ENCODE measurements at places on chromosomes 5 and 9.

- DNase-seq = no peak
Measured at GRCh38 chr5:6349387-6349786, 29.0 kb downstream of the MED10 start.

- DNase-seq = no peak
Measured at GRCh38 chr5:142823126-142823525, 52.9 kb downstream of the ARHGAP26 start.

GRCh38 chr5:8188874-8189565 is 320.1 kb downstream of the MTRR start:
- DNase-seq = no peak

GRCh38 chr9:20478786-20479185 is 143.5 kb downstream of the MLLT3 start:
- DNase-seq = peak; percentile 33

- DNase-seq = no peak
Measured at GRCh38 chr5:169048181-169049125, 252.5 kb downstream of the SLIT3 start.

GRCh38 chr5:68176802-68177479 is 38.6 kb upstream of the PIK3R1 start:
- no peak for DNase-seq

DNA sequence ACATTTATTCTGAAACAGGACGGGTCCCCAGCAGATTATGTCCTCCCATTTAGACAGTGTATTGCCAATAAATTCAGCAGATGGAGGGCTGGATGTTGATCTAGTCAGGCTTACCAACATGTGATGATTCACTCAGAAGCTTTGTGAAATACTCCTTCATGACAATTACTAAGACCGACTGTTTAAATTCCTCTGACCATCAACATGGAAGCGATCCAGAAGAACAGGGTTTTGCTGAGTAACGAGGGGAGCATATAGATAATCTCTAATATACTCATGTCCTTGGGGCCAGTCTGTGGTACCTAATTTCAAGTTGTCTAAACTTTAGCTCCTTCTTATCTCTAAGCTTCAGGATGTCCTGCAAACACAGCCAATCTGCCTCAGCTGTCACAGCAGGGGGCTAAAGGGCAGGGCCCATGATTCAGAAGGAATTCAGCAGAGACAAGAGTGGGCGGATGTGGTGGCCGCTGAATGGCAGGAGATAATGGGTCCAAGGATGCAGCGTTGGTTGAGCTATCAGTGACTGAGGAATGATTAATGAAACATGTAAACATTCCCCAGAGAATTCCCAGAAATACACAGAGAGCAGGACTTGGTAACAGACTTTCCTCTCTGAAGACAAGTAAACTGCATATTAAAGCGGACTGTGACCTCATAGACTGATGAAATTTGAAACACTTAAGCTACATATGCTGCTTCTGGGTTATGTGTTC is 109.4 kb downstream of the ANKRD55 start:
- peak; percentile 97 for DNase-seq

GRCh38 chr9:95044731-95045508 is 272.6 kb downstream of the FANCC start:
- DNase-seq = no peak

GRCh38 chr9:85215961-85216360 is 525.8 kb downstream of the AGTPBP1 start:
- DNase-seq = peak; percentile 67

DNA sequence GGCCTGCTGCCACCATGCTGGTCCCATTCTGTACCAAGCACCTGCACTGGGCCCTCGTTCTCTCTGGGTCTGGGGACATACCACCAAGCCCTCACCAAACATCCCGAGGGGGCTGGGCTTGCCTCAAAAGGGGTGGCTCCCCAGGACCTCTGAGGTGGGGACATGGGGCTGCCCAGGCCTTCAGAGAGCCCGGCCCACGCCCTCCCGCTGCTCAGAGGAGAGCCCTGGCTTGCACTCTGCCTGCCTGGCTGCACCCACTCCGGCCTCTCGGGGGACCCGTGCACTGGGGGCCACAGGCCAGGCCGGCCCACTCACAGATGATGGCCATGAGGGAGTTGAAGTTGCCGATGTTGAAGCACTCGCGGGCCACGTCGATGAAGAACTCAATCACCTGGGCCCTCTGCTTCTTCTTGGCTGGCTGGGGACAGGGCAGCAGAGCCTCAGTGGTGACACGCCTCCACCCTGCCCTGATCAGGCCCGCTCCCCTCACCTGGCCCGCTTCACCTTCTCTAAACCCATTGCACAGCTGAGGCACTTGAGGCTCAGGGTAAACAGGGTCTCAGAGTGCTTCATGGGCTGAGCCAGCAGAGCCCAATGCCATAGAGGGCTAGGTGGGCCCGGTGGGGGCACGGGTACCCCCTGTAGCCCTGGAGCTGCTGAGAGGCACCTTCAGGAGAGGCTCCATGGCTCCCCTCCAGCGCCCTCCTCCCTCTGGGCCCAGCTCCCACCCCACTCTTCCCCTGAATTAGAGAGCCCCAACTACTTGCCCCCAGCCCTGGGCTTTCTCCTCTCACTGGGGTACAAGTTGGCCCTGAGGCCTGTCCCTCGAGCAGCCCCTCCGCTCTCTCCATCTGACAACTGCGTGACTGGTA is 47.7 kb upstream of the RNF130 start:
- no peak for DNase-seq

DNA sequence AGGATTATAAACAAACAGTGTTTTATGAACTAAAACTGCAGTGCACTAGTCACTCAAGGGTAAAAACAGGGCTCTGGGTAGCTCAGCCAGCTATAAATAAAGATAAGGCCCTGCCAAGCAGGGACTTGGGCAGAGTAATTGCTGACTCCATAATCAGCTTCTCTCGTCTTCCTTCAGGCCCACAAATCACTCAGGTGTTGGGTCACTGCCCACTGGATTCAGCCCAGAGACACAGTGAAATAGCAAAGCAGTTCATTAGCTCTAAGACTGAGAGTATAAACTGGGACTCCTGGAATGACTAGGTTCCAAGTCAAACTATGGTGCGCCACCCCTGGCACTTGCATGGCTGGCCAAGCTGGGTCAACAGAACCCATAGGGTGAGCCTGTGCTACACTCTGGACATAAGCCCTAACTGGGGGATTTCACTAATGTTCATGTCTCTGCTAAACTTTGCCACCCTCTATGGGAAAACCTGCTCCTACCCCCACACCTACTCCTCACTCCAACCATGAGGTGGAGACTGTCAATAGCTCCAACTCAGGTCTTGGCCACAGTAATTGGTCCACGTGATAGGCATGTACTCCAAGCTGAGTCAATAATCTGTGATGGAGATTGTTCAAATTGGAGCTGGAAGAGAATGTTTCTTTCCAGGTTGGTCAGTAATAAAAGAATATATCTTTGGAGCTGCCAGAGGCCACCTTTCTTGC is 158.5 kb downstream of the SLIT3 start:
- DNase-seq = peak; percentile 47

DNA sequence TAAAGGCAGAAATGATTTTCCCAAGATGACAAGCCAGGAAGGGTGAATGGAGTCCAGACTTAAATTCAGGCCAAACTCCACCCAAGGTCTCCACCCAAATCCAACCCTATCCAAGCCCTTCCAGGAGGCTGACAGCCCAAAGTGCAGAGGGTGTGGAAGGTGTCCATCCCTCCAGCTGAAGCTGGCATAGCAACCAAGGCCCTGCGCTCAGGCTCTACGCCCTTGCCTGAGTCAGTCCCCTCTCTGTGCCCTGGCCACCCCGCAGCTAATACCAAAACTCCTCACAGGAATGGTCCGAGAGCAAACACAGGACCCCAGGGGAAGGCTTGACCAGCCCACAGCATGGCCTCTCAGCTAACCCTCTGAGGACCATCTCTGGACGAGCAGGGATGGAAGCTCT is 2.1 kb downstream of the SEPTIN8 start:
- DNase-seq = no peak

DNA sequence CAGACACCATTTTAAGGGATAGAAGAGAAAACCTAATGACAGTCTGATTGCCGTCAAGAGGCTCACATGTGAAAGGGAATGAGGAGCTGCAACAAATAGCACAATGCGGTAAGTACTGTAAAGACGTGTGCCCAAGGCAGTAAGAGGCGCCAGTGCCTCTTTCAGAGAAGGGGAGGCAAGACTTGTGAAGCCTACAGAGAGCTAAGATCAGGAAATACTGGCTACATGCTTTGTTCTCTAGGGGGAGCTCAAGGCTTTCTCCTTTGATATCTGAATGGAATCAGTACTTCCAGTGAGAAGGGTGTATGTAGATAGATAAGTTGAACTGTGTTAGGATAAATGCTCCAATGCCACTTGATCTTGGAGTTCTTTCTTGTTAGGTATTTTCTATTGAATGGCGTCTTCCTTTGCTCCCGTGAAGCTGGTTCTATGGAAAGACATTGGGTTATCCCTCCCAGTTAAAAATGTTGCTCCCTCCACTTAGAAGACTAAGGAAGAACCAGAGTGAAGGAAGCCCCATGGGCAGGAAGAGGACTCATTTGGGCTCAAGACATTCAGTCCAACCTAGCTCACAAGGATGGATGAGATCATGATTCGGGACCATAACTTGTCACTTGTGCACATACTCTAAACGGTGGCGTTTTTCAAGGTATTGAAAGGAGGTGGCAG is 23.5 kb upstream of the ALDOB start:
- peak; percentile 67 for DNase-seq

GRCh38 chr5:14449052-14449661 is 132.4 kb upstream of the OTULINL start:
- DNase-seq = peak; percentile 96

- DNase-seq = no peak
Measured at GRCh38 chr9:112069318-112070169, 105.6 kb downstream of the SUSD1 start.

GRCh38 chr9:5892456-5893133 is 1.9 kb downstream of the MLANA start:
- no peak for DNase-seq

GRCh38 chr5:129094924-129095899 is 663 bp downstream of the ISOC1 start:
- DNase-seq = peak; percentile 24

- no peak for DNase-seq
Measured at GRCh38 chr9:33024126-33024965, 727 bp upstream of the DNAJA1 start.

DNA sequence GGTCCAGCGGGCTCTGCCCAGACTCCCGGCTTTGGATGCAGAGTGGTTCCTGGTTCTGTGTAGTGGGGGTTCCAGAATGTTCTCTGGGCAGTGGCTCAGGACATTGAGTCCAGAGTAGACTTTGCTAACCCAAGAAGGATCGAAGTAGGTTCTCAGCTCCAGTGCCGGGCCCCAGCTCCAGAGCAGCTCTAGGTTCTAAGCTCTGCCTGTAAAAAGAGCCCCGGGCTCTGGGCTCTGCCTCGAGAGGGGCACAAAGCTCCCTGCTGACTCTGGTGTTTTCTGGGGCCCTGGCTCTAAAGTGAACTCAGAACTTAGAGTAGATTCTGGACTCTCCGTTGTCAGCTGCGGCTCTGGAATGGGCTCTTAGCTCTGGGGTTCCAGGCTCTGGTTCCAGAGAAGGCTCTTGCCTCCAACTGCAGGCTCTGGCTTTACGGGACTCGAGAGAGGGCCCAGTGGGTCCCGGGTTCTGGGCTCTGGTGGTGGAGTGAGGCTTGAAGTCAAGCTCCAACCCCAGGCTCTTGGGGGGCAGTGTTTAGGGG is 414 bp downstream of the WDR38 start:
- DNase-seq = no peak

- no peak for DNase-seq
Measured at GRCh38 chr5:67222243-67223025, 25.8 kb upstream of the CD180 start.

- DNase-seq = no peak
Measured at GRCh38 chr5:157464519-157465171, 4.6 kb downstream of the NIPAL4 start.

DNA sequence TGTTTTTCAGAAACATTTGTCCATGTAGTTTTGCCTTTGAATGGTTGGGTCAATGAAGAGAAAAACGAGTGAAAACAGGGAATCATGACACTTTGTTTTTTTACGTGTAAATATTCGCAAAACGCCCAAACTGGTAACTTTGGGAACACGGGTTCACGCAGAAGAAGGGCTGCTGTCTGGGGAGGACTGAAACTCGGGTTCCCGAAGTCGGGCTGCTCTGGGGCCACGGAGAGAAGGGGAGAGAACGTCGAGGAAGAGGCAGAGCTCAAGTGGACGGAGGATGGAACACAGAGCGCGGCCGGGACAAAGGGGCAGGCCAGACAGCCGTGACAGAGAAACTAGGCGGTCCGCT is 478 bp upstream of the SETD9 start:
- DNase-seq = no peak

DNA sequence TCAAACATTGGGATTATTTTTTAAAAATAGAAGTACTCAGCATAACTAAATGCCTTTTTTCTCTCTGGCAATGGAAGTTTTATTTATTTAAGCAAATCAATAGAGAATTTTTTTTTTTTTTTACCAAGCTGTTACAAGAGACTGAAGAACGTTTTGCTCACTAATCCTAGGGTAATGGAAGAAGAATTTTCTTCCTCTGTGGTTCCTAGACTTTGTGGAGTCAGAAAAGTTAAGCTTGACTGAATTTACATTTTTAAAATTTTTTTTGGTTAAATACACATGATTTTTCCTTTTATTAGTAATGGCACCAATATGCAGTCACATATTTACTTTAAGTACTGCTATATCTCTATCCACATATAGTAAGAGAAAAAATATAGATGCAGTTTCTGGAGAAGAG is 189.8 kb downstream of the PCSK1 start:
- DNase-seq = peak; percentile 68

DNA sequence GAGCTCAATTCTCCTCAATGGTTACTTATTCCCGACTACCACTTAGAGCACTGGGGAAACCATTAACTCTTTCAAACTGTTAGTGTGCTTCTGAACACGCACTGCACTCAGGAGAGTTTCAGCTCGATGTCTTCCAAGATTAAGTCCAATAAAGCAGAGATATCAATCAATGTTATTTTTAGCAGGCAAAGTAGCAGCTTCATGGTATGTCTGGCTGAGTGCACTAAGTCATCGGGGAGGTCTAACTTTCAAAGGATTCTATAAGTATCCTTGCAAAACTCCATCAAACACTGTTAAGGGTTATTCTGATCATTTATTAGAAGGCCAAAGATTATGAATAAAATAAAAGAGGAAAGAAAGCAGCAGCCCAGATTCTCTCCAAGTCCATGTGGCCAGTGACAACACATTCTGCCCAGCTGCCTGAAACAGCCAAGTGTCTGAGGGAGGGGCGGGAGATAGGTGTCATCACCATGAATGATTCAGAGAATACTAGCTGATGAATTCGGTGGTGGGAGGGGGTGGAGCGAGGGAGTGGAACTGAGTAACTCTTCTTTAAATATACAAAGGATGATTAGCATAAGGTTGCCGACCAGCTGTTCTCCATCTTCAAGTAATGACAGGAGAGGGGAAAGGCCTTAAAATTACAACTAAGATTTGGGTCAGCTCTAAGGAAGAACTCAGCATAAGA is 21.3 kb downstream of the NREP start:
- DNase-seq = peak; percentile 90
